Caki2 (cell line): ENCODE measurements at places on chromosomes 1 and 21. TPM values are rescaled to one million over a fixed set of nuclear protein-coding genes. Genes with fewer than 3 reads are reported as not detected.
A peak's percentile ranks its signal among the peaks of the same experiment; 100 is the strongest.

- DNase-seq, result peak; percentile 20
These were observed 19.8 kb upstream of the MUTYH start for GRCh38 chr1:45359882-45360513.

Gene VSIG8
- 0.57 TPM in 1 of 2 replicates, not detected in the other for total RNA-seq

DNA sequence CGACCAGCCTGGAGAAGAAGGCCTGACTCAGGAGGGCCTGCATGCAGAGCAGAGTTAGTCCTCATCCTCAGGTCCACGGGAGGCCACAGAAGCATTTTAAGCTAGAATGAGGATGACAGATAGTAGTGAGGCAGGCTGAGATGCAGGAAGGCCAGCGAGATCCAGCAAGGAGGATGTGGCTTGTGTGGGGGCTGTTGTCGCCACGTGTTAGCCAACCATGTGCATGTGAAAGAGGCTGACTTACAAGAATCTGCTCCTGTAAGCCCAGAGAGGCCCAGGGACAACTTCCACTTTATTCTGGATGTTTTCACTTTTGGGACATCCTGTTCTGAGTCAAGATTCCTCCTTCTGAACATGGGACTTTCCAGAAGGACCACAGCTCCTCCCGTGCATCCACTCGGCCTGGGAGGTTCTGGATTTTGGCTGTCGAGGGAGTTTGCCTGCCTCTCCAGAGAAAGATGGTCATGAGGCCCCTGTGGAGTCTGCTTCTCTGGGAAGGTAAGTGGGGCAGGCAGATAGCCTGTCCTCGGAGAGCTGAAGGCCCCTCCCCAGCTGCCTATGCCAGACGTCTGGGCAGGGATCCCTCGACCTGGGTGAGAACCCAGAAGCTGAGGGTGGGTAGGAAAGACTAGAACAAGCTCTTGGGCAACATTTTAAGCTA lies at the start of gene SLAMF8:
TSS of gene SLAMF8 (plus strand) at position 433 of the 661 bp plus-strand sequence. CDS start at position 459, 26 bp downstream.
- DNase-seq, result no peak

- DNase-seq, result no peak
These were observed 25.3 kb upstream of the EFHD2 start for GRCh38 chr1:15384301-15384901.

DNA sequence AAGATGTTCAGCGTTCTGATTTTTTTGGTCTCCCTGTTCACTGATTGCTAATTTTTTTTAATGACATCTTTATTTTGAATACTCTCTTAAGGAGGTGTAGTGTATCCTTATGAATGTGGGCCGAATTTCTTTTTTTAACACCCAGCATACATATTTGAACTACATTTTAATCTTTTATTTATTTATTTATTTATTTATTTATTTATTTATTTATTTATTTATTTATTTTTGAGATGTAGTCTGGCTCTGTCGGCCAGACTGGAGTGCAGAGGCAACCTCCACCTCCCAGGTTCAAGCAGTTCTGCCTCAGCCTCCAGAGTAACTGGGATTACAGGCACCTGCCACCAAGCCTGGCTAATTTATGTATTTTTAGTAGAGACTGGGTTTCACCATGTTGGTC lies 15.1 kb downstream of the ZBTB8A start:
- no peak for DNase-seq

DNA sequence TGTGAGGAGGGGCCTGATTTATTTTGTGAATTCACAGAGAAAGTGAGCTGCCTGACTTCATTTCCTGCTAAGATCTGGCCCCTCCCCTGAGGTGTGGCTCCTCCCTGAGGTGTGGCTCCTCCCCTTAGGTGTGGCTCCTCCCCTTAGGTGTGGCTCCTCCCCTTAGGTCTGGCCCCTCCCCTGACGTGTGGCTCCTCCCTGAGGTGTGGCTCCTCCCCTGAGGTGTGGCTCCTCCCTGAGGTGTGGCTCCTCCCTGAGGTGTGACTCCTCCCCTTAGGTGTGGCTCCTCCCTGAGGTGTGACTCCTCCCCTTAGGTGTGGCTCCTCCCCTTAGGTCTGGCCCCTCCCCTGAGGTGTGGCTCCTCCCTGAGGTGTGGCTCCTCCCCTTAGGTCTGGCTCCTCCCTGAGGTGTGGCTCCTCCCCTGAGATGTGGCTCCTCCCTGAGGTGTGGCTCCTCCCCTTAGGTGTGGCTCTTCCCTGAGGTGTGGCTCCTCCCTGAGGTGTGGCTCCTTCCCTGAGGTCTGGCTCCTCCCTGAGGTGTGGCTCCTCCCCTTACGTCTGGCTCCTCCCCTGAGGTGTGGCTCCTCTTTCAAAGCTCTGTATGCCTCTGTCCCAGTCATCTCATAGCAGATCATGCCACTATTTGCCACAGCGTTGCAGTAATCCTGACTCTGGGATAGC lies 26.9 kb upstream of the LRRC3 start:
- DNase-seq, result peak; percentile 98

- DNase-seq, result no peak
These were observed 655.7 kb upstream of the ADAMTS5 start for GRCh38 chr21:27622631-27623030.

- no peak for DNase-seq
These were observed 8.7 kb upstream of the MAP3K7CL start for GRCh38 chr21:29121759-29122158.

DNA sequence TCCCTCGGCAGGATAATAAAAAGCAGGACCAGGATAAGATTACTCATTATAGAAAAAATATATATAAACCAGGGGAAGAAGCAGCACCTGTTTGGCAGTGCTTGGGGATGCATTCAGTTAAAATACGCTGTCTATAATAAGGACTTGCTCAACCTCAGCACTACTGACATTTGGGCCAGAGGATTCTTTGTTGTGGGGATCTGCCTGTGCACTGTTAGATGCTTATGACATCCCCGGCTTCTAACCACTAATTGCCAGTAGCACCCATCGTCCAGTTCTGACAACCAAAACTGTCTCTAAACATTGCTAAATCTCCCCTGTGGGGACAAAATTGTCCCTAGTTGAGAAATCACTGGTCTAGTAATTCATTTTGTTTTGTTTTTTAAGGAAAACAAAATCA lies 242.1 kb downstream of the SLC45A1 start:
- DNase-seq, result no peak

- DNase-seq, result no peak
These were observed 47.5 kb upstream of the ITPKB start for GRCh38 chr1:226786550-226786949.

Gene C1orf141
- total RNA-seq, result not detected in 2 replicates
